ENCODE measurements at places on chromosomes 7 and 10. TPM values are rescaled to one million over a fixed set of nuclear protein-coding genes. Genes with fewer than 3 reads are reported as not detected.

GRCh38 chr7:98567991-98568390, 49.1 kb upstream of the NPTX2 start:
- DNase-seq: no peak

DNA sequence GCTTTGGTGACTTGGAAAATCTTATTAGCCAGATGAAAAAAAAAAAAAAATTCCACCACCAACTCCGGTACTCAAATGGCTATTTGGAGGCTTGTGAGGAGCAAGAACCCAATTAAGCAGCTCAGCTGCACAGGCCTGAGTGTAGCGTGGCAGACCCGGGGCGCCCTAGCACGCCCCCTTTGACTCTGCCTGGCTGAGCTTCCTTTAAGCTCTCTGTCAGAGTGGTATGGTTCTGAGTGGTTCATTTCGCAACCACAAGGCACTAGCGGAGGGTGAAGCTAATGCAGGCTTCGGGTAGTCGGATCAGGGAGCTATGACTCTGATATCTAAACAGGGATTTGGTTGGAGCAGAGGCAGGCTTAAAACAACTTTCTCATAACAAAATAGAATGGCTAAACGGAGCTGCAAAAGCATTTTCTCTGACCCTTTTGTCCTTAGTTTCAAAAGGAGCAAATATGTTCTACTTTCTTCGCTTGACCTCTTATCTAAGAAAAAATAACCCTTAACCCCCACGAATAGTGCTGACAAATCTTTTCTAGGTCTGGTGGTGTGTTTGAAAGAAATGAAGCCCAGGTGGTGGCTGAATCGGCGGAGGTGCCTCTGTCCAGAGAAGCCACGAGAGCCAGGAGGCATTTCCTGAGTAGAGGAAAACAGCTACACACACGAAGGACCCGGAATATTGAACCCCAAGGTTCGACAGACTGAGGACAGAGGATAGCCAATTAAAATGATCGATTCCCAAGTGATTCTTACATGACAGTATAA, 285.4 kb upstream of the GLI3 start:
- DNase-seq: no peak

GRCh38 chr7:23043441-23043840, 29.5 kb upstream of the HYCC1 start:
- no peak for DNase-seq

The HOXA6 gene
- polyA plus RNA-seq: 0.64 TPM

The RELN gene
- 0.44 TPM for polyA plus RNA-seq

GRCh38 chr7:127745445-127745844, 93.5 kb downstream of the SND1 start:
- DNase-seq: no peak

DNA sequence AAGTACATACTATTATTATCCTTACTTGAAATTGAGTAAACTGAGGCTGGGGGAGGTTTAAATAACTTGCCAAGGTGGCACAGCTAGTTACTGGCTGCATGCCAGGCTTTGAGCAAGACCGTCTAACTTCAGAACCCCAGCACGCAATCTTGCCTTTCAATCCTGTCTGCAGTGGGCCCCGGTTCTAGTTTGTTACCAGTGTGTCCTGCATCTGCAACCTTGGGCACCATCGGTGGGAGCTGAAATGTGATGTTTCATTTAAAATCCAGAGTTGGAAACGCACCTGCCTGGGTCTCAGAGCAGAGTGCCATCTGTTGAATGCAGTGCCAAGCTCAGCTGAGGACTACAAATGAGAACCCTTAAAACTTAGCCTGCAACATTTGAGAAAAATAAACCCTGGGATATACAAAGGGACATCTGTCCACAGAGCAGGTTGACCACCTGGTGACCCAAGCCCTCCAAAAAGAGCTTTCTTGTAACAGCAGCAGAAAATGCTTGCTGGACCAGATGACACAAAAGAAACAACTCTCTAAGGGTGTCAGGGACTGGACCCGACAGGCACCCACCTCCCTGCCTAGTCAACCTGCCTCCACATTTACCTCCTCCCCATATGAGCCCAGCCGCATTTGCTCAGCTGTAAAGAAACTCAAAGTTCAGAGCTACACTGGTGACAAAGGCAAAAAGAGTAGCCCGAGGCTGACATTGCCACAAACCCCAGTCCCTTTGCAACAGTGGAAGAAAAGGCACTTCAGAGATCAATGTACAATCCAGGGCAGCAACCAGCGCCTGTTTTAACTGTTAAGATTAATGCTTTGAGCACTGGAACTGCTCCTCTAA, 1.7 kb downstream of the SH3PXD2A start:
- no peak for DNase-seq

GRCh38 chr10:45640941-45641340, 31.6 kb downstream of the ZFAND4 start:
- DNase-seq: no peak

DNA sequence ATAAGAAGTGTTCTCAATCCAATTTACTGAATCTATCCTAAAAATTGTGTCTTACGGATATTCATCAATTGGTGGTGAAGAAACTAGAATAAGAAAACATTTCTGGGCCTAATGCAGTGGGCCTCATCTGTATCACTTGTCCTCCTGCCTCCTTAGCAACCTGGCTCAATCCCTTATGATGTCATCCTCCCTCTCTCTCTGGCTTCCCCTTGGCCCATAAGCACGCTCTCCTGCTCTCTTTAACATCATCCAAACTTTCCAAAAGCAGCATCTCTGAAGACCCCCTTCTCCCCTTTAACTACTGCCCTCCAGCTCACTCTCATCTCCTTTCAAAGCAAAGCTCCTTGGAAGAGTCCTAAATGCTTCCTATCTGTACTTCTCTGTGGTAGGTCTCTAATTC, 4.7 kb upstream of the STN1 start:
- no peak for DNase-seq

The MOSPD3 gene
- polyA plus RNA-seq: 7.9 TPM

The FAM170B gene
- polyA plus RNA-seq: not detected

- no peak for DNase-seq
These were observed 316.9 kb upstream of the LRRN3 start for GRCh38 chr7:110774071-110774470.

GRCh38 chr7:41992881-41993867, 243.8 kb downstream of the GLI3 start:
- DNase-seq: no peak

The PIP gene
- not detected for polyA plus RNA-seq

DNA sequence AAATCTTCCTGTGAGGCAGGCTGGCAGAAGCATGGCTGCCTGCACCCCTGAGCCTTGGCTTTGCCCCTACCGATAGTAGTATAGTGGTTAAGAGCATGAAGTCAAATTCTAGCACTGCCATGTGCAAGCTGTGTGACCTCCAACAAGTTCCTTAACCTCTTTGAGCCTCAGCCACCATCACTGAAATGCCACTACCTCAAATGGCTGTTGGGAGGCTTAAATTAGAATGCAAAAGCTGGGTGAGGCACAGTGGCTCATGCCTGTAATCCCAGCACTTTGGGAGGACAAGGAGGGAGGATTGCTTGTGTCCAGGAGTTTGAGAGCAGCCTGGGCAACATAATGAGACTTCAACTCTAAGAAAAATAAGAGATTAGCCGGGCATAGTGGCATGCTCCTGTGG, 8.4 kb downstream of the SFRP5 start:
- no peak for DNase-seq

The ST8SIA6 gene
- polyA plus RNA-seq: 0.23 TPM

DNA sequence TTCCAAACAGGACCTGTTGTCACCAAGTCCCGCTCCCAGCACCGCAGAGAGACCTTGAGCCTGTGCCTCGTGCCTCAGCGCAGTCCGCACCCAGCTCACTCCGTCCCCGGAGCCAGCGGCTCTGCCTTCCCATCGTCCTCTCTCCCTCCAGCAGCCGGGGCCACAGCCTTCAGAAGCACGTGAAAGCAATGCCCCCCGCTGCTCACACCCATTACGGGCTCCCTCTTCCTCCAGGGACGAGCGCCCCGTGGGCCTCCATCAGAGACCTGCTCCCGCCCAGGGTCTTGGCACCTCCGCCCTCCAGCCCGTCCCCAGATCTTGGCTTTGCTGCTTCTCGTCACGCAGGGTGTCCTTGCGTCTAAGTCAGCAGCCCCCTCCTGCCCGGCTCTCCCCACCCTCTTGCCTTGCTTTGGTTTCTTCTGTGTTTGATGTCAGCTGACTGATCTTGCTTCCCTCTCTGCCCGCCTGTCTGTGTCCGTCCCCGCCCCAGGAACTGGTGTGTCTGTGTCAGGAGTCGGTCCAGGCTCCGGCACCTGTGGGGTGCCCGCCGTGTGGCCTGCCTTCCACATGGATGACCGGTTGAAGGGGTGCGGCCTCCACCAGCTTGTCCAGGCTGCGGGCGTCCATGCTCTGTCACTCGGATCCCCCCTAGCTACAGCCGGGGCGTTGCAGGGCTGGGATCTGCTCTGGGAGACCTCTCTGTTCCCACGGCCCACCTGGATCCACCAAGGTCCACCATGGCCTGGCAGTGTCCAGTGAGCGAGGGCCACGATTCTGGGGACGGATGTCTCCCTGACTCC, 61.9 kb downstream of the FOXL3 start:
- DNase-seq: no peak

The HOXA11 gene
- polyA plus RNA-seq: 0.08 TPM

The STEAP2 gene
- polyA plus RNA-seq: 0.33 TPM

GRCh38 chr7:1539181-1539881, 8.8 kb downstream of the MAFK start:
- DNase-seq: peak; percentile 69

The CFAP70 gene
- 0.83 TPM for polyA plus RNA-seq

- DNase-seq: peak; percentile 52
These were observed 868 bp downstream of the TIAL1 start for GRCh38 chr10:119595676-119596515.

- DNase-seq: no peak
These were observed 97.8 kb downstream of the ELAPOR2 start for GRCh38 chr7:86961686-86962085.

The NPY4R gene
- not detected for polyA plus RNA-seq

The TACC2 gene
- polyA plus RNA-seq: 44.0 TPM

- DNase-seq: peak; percentile 45
These were observed 63.3 kb downstream of the RASGEF1A start for GRCh38 chr10:43203448-43204041.

DNA sequence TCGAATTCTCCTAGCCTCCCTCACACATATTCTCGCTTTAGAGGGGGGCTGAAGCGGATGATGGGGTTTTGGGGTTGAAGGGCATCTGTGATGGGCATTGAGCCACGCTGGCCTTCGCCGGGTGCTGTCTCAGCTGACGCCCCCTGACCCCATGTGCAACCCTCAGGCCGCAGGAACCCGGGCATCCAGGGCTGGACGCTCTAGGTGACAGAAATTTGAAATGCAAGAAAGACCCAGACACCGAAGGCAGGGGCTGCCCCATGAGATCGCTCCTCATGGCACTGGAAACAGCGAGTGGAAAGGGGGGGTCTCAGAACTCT, 664 bp upstream of the C10orf88 start:
- peak; percentile 51 for DNase-seq

The GARIN1A gene
- polyA plus RNA-seq: 0.62 TPM

The TUBB8 gene
- 0.06 TPM for polyA plus RNA-seq

DNA sequence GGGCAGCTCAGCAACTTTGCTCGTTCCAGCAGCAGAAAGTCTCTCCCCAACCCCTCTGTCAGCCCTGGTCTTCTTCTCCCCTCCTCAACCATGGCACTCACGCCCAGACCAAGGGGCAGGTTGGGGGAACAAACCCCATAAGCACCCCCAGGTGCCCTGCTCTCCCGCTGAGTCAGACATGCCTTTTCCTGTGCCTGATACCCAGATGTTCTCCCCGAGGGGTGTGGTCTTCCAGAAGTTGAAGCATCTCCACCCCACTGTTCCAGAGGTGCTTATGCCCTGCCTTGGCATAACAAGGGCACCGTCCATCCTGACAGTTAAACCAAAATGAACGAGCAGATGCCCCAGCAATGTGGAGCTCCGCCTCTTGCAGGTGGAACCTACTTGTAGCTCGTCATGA, 67.1 kb downstream of the C10orf143 start:
- DNase-seq: no peak

GRCh38 chr10:32980558-32981468, 22.8 kb upstream of the ITGB1 start:
- DNase-seq: peak; percentile 95

- peak; percentile 66 for DNase-seq
These were observed 81.9 kb downstream of the CREM start for GRCh38 chr10:35208536-35208935.

- DNase-seq: no peak
These were observed 849.4 kb downstream of the CCSER2 start for GRCh38 chr10:85177767-85178166.

DNA sequence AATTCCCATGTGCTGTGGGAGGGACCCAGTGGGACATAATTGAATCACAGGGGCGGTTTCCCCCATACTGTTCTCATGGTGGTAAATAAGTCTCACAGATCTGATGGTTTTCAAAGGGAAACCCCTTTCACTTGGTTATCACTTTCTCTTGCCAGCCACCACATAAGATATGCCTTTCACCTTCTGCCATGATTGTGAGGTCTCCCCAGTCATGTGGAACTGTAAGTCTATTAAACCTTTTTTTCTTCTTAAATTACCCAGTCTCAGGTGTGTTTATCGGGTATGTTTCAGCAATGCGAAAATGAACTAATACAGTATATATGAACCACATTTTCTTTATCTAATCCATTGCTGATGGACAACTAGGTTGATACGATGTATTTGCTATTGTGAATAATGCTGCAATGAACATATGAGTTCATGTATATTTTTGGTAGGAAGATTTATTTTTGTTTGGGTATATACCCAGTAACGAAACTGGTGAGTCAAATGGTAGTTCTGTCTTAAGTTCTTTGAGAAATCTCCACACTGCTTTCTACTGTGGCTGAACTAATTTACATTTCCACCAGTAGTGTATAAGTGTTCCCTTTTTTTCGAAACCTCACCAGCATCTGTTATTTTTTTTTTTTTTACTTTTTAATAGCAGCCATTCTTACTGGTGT, 70.0 kb upstream of the HGF start:
- DNase-seq: no peak

DNA sequence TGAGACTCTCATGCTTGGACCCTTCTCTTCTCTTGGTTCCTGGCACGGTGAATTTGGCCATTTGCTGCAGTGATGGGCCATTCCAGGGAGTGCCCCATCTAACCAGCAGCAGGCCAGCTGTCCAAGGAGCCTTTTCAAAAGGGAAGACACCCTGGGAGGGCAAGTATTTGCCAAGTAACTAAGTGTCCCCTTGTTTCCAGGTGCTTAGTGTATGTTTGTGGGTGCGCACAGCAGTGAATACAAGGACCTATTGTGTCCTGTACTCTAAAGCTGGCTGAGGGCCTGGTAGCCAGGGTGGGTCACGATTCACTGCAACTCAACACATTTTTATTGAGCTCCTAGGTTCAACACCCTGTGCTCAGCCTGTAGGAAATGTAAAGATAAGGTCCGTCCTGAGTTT, 348.8 kb downstream of the RNLS start:
- DNase-seq: no peak

All from psoas muscle (tissue), 8 donors.